ENCODE measurements at places on chromosomes 1 and 21.
A peak's percentile ranks its signal among the peaks of the same experiment; 100 is the strongest.

DNA sequence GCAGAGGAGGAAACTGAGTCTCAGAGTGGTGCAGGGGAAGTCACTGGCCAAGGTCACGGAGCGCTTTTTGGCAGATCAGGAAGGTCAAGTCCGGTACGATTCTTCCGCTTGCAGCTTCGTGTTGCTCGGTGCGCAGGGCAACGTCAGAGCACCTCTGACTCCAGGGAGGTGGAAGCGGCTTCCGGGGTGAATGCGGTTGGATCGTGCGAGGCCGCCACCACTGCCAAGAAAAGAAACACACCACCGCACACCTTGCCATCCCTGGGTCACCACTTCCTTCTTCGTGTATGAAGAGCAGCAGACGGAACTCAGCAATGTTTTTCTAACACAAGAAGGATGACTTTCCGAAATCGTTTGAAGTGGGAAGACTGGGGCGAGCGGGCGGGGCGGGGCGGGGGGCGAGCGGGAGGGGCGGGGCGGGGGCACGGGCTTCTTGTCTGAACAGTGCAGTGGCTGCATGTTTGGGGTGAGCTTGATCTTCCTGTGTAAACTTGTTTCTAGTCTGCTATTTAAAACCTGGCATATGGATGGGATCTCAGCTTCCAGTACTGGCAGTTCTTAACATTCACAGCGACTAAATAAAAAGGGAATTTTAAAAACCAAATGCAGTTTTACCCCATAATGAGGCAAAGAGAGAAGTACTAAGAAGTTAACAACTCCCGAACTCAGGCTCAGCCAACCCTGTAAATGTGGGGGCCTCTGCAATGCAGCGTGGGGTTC, 300.0 kb downstream of the RRAGC start:
- peak; percentile 85 for DNase-seq

DNA sequence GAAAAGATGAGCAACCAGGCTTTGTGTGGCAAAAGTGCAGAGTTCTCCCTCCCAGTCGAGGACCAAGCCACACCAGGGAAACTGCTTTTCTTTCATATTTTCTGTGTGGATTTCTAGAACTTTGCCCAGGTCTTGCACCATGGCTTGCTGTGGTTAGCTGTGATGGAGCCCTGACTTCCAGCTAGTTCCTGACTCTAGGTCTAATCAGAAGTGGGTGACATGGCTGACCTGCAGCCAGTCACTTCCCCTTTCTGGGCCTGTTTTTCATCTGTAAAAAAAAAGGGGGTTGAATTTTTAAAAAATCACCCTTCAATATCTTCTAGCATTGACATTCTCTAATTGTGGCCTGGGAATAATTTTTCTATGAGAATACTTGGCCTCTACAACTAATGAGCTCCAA, 491.2 kb upstream of the USP24 start:
- DNase-seq: no peak

GRCh38 chr1:215986401-215986800, 419.3 kb downstream of the KCTD3 start:
- no peak for DNase-seq

DNA sequence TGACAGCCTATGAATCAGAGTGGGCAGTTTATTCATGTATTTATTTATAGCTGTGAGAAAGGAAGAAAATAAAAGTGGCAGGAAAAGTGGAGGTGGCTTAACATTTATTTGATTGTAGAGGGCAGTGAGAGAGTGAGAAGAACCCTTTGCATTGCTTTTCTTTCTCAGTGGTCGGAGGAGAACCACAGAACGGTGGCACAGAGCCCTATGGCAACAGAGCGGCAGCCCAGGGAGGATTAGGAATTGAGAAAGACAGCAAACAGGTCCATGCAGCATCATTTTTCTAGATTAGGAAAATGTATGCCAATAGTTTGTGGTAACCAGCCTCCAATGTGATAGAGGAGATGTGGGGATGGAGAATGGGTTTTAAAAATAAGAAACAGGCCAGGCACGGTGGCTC, 53.1 kb downstream of the NMNAT2 start:
- DNase-seq: no peak

DNA sequence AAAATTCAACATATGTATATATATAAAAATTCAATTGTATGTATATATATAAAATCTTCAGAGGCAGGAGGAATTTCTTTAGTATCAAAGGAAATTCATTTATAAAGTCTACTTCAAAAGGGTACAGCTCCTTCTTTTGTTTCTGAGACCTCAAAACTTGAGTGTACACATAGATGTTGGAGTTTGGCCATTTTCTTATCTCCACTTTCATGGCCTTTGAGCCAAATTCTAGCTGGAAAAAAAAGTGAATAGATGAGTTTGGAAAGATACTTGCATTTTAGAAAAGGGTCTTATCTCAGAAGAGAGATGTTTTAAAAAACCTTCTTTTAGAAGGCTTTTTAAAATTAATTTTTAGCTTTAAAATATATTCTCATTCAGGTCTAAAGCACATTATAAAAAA, 103.2 kb downstream of the ATF6 start:
- no peak for DNase-seq

GRCh38 chr1:18646091-18646785, 15.6 kb downstream of the PAX7 start:
- no peak for DNase-seq

Data from CD4-positive, alpha-beta T cell treated with Interleukin-21 for 1 hour (primary cell).